ENCODE measurements at places on chromosomes 6 and 20.

DNA sequence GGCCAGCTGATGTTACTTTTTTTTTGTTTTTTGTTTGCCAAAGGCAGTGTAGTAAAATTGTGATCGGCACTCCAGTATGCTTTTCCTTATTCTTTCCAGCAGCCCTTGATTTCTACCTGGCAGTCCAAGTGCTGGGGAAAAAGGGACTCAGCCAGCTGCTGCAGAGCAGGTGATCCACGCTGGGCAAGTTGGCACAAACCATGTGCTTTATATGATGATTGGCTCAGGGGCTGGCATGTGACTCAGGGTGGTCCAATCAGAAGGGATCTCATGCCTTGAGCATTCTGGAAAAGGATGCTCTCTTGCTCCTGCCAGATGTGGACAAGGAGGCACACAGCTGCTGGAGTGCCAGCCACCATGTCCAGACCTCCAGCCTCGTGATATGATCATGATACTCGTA lies 54.5 kb downstream of the SULF2 start:
- DNase-seq, result no peak

- DNase-seq, result no peak
These were observed 32.3 kb downstream of the SNHG17 start for GRCh38 chr20:38402816-38403215.

DNA sequence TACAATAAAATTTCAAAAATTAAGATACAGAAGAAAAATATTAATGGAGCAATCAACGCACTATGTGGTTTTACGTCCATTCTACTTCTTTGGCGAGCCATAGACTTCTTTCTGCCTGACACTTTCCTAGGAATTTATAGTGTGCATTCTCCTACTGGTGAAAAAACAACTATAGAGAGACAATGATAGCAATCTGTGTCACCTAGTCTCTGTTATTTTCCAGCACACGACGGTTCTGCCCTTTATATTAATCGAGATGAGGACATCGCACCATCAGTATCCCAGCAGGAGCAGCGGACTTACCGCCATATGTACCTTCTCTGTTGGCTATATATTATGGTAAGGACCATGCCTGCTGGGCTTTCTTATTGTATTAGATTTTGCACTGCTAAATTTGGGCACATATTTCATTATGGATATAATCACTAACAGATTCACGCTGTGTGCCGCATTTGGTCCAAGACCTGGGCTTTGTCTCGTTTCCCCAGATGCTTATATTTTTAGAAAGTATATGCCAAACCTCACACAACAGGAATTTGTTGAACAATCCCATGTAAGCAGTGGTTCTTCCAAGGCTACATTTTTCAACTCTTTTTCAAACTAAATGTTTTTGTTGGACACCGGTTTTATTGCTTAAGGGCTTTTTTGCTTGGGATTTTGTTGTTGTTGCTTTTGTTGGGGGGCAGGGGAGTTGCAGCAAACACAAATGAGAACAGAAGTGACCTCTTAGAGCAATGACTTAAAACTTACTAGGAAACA lies 166.4 kb downstream of the ADAT2 start:
- no peak for DNase-seq

DNA sequence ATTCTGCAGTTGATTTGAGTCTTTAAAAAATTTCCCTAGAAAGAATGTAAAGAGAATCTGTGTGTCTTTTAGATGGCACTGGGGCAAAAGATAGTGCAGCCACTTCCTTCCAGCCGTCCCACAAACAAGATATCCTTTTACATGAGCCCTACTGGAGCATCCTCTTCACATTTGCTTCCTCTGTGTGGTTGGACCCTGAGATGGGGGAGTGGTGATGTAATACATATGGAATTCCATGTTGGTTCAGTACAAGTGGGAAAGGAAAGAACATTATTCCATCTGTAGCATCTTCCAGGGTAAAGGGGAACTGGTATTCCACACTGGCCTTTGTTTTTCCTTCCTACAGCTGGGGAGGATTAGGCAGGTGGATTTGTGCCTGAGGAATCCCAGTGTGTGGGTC lies 78.9 kb upstream of the ISM1 start:
- DNase-seq, result no peak

- no peak for DNase-seq
These were observed 323.4 kb downstream of the BTBD3 start for GRCh38 chr20:12241065-12241464.

DNA sequence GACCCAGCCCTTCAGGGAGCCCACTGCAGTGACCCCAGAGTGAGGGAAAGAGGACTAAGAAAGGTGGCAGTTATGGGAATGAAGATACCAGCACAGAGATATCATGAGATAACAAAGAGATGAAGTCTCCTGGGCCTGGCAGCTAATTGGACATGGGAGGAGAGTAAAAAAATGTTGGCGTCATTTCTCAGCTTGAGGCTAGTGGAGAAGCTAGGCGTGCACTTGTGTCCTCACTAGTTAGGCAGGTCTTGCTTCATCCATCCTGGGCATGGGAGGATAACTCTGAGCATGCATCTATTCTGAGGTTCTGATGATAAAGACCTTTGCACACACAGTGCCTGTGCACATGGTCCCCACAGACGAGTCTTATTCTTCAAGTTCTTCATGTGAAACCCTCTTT lies 4.1 kb upstream of the GFOD1 start:
- DNase-seq, result no peak

- DNase-seq, result no peak
These were observed 253.7 kb downstream of the TMEM242 start for GRCh38 chr6:157069585-157069984.

GRCh38 chr6:56802584-56802983 lies 152.3 kb upstream of the BEND6 start:
- DNase-seq, result no peak

- DNase-seq, result no peak
These were observed 174.8 kb downstream of the CDH26 start for GRCh38 chr20:60132827-60133670.

GRCh38 chr6:156849806-156850205 lies 72.6 kb downstream of the ARID1B start:
- DNase-seq, result no peak

GRCh38 chr20:43959079-43959919 lies 44.6 kb downstream of the TOX2 start:
- no peak for DNase-seq

DNA sequence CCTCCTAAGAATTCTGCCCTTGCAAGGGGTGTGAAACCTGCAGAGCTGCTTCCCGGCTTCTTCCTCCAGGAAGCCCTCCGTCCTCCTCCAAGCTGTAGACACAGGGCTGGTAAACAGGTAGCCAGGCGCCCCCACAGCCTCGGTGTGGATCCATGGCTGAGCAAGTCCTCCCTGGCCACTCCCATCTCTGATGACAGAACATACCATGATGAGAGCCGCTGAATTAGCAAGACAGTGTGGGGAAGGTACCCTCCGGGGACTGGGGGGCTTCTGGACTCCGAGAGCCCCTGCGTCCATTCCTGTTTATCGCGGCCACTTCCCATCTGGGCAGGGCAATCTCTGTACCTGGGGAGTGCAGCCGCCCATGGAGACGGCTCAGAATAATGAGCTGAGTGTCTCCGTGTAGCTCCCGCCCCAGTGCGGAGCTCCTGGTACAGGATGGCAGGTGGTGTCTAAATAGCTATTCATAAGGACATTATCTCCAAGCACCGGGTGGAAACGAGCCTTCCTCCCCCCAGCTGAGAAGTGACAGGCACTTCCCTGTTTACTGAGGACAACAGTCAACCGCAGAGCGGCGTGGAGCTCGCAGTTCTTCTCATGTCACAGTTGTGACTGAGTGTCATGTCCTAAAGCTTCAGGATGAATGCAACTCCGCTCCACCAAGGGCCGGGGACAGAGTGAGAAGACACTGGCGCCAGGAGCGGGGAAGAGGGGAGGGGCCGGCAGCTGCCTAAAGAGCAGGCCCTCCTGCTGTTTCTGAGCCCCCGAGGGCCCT lies 22.7 kb upstream of the NTSR1 start:
- no peak for DNase-seq

GRCh38 chr6:5302995-5303622 lies 41.8 kb downstream of the FARS2 start:
- no peak for DNase-seq

GRCh38 chr6:46420921-46421638 lies 70.2 kb downstream of the RCAN2 start:
- no peak for DNase-seq

- no peak for DNase-seq
These were observed 104.0 kb upstream of the HMGN3 start for GRCh38 chr6:79338493-79338892.

DNA sequence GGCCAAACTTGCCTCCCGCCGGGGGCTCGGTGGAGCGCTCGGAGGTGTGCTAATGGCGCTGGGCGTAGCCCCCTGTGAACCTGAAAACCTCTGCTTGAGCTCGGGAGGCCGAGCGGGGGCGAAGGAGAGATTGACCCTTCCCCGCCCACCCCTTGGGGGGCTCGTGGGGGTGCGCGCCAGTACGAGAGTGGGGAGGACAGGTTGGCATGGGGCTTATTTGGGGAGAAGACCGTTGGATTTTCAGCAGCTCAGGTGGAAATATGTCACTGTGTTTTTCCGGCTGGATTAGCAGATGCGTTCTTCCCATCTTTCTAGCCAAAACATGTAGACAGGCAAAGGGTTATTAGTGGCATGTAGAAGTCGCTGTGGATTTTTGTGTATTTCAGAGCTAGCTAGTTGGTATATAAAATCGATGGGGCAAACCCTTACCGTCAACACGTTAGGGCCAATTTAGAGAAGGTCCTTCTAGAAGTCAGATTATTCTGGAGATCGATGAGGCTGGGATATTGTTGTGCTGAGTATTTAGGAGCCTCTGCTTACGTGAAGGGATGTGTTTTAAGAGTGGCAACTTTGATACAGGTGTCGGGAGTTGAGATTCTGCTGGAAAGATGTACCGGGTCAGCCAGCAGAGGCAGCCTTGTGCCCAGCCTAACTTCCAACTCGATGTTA lies 525 bp downstream of the NCOA7 start:
- DNase-seq, result no peak

DNA sequence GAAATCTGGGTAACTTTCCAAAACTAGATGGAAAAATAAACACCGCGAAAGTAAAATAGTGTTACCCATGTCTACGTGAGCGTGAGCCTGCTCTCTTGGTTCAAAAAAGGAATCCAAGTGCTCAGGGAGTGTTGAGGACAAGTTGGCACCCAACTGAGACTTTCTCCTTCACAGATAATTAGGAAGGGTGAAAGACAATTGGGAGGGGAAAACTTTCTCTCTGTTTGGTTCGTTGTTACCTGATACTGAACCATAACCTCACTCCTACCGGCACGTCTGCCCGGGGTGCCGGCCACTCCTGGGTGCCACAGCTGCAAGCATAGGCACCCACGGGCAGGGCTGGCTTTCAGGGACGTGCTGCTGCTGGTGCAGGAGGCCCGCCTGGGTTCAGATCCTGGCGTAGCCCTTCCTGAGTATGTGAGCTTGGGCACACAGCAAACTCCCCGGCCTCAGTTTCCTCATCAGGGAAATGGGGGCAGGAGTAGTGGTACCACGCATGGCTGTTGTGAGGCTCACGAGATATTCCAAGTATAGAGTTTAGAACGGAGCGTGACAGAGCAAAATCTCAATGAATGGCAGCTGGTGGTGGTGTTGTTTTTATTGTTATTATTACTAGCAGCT lies 38.2 kb upstream of the PMEPA1 start:
- DNase-seq, result no peak

GRCh38 chr6:99334526-99335127 lies 14.8 kb downstream of the FAXC start:
- DNase-seq, result no peak

DNA sequence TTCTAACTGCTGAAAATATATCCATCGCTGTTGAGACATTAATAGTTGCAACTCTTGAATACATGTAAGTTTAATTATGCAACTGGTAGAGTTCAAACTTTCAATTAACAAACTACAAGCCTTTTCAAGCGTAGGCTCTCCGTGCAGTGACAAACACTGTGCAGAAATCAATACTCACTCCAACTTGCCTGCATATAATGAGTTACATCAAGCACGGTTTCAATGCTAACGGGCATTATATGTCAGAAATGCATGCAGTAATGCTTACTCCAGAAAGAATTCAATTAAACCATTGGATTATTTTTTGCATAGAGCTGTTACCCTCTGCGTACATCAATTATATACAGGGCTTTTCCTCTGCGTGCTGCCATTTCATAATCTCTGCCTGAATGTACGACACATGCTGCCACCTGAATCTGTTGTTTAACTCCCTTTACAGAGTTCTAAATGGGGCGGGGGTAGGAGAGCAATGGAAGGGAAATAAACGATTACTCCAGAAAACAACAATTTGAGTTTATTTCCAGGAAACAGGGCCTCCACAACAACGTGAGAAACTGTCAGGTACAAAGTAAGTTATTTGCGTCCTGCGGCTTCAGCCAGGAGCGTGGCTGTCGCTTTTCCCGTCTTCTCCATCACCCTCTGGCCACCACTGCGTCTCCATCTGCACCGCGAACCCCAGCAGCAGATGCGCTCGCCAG lies 1.8 kb downstream of the PTPRK start:
- no peak for DNase-seq

GRCh38 chr20:19274412-19275015 lies 62.1 kb downstream of the SLC24A3 start:
- no peak for DNase-seq

GRCh38 chr6:124131259-124131658 lies 327.6 kb downstream of the NKAIN2 start:
- no peak for DNase-seq

DNA sequence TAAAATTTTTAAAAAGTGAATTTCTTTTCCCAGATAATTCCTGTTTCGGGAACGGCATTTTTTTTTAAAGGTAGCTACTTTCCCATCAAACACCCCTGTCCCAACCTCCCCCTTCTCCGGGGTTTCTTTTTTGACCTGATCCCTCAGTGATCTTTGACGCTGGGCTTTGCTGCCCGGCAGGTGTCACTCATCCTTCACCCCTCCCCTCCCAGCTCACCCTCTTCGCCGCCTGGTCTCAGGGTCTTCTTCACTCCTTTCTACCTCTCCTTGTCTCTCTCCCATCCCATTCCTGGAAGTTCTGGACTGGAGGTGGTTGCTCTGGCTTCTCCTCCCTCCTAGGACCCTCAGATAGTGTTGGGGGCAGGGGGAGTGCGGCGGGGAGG lies 329 bp upstream of the GPR6 start:
- no peak for DNase-seq

GRCh38 chr6:74167976-74168375 lies 472.0 kb downstream of the CD109 start:
- DNase-seq, result no peak

- no peak for DNase-seq
These were observed 123.6 kb upstream of the LRFN2 start for GRCh38 chr6:40710626-40711330.

DNA sequence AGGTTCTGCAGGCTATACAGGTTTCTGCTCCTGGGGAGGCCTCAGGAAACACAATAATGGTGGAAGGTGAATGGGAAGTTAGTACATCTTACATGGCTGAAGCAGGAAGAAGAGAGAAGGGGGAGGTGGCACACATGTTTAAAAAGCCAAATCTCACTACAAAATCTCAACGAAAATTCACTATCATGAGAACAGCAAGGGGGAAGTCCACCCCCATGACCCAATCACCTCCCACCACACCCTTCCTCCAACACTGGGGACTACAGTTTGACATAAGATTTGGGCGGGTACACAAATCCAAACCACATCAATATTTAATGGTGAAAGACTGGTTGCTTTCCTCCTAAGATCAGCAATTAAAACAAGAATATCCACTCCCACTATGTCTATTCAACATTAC lies 13.8 kb upstream of the POLR1H start:
- no peak for DNase-seq

Data from cortex of kidney (tissue), 1 donor.